NCI-H1436 treated with DMSO at 0.1 percent for 48 hours (cell line): ENCODE measurements at places on chromosomes 6 and 20.

DNA sequence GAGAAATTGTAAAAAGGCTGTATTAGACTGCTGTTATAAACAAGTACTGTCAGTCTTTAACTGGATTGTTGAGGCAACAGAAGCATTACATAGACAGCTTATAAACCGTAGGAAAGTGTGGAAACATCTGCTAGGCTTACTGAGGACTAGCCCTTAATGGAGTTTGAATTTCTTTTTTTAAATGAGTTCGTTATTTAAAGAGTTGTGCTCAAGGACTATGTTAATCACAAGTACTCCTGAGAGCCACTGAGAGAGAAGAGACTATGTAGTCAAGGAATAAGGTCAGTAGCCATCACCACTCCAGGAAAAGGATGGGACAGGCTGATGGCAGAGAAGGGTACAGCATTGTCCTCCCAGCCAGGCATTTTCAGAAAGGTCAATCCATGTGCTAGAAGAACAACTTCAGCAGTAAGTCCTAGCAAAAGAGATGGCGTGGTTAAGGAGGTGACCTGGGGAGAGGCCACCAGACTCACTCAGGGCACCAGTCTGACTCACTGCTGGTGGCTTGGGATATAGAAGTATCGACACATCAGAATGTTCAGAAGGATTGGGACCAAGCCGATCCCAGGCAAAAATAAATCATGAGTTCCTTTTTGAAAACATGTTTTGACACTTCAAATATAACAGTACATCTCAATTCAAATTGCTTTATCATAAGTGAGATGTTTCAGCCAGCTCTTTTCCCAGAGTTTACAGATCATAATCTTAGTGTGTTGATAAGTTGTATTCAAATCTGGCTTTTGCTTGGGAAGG lies 6.4 kb downstream of the RPS12 start:
- no peak for DNase-seq

DNA sequence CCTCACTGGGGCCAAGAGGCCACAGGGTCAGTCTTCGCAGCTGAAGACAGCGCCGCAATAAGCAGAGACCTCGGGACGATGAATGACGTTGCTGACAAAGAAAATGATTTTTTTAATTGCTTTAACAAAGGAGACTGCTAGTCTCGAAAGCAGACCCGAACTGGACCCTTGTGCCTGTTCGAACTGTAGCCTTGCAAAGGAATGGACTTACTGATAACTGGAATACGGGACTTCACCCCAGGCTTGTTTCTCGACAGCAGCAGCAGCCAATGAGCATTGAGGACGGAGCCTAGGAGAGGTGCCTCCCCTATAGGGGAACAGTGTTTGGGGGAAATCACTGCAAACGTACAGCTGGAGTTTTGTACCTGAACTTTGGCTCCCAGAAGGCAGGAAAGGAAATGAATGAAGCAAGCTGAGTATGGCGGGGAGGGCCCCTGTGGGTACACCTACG lies 1.3 kb upstream of the TAF4 start:
- DNase-seq: no peak

GRCh38 chr6:34243131-34243771 lies 5.6 kb downstream of the SMIM29 start:
- no peak for DNase-seq

DNA sequence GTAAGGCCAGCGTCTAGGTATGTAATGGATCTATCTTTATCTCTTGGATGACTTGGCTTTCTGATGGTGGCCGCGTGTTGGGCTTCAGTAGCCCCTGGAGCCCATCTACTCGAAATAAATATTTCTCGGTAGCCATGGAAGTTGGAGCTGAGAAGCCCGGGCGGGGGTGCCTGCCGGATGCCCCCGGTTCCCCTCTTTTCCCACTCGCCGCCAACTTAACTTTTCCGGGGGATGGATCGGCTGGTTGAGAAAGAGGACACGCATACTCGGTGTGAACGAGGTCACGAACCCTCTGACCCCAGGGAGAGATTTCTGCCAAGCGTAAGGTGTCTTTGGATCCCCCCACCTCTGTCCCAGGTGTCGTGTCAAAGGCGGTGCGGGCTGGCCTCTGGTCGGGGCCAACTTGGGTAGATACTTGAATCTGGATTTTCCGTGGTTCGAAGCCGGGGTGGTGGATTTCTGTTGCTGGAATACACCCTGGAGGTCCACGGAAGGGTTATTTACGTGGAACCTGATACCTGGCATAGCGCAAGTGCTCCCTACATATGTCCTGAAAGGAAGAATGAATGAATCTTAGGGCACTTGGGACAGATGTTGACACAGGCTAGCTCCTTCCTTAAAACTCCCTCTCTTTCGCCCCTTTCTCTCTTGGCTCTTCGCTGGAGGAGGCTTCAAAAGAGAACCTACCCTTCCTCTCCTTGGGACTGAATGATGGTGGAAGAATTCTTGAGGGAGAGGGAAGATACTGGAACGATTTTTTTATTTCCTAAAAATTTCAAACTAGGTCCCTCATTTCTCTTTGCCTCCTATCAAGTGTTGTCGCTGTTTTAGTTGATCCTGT lies 996 bp downstream of the DOK5 start:
- DNase-seq: no peak

DNA sequence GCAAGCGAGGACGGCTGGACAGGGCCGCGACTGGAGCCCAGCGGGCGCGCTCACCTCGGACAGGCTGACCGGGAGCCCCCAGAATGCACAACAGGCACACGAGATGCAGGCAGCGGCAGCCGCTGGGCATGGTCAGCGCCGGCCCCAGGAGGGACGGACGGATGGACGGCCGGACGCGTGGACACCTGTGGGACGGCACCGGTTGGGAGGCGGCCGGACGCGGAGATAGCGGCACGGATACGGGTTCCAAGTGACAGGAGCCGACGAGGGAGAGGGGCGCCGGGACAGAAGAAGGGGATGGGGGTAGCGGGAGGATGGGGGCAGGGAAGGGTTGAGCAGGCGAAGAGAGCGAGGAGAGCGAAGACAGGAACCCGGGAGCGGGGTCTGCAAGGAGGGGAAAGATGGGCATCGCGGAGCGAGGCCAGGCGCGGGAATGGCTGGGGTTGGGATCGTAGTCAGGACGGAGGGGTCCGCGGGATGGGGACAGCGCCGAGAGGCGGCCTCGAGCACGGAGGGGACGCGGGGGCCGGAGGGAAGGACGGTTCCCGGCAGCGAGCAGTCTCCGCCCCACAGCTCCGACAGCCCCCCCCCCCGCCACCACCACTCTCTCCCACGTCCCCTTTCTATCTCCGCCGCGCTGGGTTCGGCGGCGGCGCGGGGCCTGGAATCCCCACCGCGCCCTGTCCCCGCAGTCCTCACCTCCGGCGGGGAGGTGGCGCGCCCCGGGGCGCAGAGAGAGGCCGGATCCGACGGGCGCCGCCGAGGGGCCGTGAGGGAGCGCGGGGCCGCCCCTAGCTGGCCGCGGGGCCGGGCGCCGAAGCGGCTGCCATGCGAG lies 435 bp downstream of the DLK2 start:
- DNase-seq: no peak

- DNase-seq: no peak
Observed at GRCh38 chr6:95084867-95085266, 492.5 kb upstream of the MANEA start.

DNA sequence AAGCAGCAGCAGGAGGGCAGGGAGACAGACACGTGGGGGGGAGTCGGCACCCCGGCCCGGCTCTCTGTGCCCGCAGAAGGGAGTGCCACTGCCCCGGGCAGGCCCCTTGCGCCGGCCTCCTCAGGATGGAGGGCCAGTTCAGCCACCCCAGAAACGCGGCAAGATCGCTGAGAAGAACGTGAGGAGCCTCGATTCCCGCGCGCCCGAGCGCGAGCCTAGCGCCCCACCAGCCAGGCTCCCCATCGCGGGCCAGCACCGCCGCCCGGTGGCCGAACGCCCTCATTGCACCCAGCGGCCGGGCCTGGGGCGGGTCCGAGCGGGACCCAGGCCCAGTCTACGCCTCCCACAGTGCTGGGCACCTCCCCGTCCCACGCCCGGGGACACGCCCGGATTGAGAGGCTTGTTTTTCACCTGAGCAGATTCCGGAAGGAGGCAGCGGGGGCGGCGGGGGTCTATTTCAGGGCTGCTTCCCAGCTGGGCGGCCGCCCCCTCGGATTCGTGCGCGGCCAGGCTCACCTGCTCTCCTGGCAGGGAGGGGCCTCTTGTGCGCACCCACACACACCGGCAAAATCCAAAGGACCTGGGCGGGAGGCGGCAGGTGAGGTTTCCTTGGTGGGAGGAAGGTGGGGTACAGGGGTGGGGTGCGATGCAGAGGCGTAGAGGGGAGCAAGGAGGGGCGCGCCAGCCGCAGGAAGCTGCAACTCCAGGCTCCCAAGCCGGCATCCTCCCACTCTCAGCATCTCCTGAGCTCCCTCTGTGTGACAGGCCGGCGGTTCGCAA lies 9.0 kb upstream of the GRM4 start:
- DNase-seq: no peak
